Activated CD4-positive, alpha-beta T cell treated with anti-CD3 and anti-CD28 coated beads for 24 hours (primary cell): ENCODE measurements at places on chromosomes 4 and X.

- no peak for DNase-seq
Observed at GRCh38 chr4:15652191-15652590, 3.0 kb downstream of the FBXL5 start.

GRCh38 chr4:177175473-177175872 is 134.2 kb upstream of the NEIL3 start:
- no peak for DNase-seq

DNA sequence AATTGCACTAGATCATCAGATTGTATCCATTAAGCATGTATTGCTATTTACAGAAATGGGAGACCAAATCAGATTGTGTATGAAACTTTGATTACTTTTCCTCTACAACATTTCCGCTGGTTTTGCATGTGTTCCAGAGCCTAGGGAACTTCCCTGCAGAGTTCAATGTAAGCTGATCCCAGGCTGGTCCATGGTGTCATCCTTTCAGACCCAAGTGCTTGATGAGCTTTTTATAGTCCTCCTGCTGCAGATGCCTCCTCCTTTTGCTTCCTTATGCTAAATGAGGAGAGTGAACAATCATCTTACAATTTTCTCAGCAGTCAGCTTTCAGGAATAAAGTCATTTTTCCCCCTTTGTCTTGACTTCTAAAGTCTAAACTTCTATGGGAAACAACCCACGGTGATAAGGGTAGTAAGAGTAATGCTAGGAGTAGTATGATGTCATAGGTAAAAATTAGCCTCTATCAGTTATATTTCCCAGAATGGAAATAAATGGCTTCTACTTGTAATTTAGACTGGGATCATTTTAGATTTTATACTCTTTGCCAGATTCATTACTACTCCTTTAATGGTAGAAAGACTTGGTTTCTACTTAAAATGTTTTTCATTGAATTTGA is 55.1 kb upstream of the SLC4A4 start:
- no peak for DNase-seq

DNA sequence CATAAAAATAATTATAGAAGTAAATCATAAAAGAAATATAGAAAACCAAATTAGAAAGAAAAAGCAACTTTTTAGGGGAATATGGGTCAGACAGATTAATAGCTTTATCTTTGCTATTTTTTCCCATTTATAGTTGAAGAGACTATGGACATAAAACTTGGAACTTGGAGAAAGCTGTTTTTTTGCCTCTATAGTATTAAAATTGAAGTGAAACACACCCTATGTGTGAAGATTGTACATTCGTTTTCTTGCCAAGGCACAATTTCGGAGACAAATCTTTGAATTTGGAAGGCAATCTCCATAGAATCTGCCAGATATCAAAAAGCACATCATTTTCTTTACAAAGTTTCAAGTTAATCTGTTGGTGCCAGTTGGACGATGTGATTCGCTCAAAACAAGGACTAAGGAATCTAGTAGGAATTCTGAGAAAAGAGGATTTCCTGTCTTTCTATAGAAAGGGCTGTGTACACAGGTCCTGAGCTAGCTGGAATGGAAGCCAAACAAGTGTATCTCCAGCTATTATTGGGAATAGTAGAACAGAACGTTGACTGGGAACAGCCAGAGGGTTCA is 156.3 kb downstream of the SLC7A11 start:
- no peak for DNase-seq

DNA sequence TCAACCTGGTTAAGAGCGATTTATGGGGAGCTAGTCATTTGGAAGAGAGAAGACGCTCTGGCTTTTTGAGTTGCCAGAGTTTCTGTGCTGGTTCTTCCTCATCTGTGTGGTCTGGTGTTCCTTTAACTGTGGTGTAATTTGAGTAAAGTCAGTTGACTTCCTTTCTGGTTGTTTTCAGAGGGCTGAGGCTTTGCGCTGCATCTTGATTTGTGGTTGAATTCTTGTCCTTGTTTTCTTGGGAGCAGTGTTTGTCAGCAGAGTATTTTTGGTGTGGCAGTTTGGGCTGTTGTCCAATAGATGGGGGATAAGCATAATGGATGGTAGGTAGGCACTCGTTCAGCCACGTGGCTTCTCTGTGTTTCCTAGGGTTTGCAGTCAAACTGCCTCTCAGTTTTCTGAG is 2143.2 kb upstream of the TENM3 start:
- DNase-seq: no peak

- DNase-seq: no peak
Observed at GRCh38 chrX:14295426-14295825, 233.9 kb upstream of the GLRA2 start.

DNA sequence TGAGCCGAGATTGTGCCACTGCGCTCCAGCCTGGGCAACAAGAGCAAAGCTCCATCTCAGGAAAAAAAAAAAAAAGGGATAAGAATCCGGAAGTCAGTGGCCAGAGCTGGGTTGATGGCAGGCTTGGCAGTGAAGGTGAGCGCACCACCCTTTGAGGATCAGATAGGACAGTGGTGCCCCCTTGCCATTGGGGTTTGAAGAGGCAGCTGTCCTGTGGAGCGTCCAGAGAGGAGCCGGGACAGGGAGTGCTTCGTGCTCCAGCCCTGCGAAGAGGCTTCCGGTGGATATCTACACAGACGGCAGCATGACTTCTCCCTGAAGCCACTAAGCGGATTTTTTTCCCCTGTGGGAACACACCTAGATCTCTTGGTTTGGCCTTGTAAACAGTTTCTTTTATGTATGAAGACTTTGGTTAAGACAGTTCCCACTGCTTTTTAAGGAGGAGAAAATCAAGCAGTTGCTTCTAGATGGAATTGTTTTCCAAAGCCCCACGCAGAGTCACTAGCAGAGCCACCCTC is 6.5 kb downstream of the TBC1D14 start:
- DNase-seq: no peak

- no peak for DNase-seq
Observed at GRCh38 chrX:136034668-136035067, 49.4 kb downstream of the SLC9A6 start.

DNA sequence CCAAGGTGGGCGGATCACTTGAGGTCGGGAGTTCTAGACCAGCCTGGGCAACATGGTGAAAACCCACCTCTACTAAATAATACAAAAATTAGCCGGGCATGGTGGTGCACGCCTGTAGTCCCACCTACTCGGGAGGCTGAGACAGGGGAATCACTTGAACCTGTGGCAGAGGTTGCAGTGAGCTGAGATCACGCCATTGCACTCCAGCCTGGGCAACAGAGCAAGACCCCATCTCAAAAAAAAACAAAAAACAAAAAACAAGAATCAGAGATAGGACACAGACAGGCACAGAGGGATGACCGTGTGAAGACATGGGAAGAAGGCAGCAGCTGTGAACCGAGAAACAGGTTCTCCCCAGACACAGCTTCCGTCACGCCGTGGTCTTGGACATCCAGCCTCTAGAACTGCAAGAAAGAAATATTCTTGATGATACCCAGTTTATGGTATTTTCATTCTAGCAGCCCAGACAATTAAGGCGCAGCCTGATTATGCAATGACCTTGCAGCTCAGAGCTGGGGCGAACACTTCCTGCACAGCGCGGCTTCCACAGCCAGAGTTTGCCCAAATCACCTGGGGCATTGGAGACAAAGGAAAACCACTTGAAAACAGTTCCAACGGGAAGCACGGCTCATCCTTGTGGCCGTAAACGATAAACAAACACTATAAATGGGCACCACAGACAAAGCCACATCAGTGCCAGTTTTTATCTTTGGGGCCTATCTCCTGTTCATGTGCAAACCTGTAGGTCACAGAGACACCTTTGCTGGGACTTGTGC is 4.2 kb upstream of the ARSD start:
- DNase-seq: no peak

DNA sequence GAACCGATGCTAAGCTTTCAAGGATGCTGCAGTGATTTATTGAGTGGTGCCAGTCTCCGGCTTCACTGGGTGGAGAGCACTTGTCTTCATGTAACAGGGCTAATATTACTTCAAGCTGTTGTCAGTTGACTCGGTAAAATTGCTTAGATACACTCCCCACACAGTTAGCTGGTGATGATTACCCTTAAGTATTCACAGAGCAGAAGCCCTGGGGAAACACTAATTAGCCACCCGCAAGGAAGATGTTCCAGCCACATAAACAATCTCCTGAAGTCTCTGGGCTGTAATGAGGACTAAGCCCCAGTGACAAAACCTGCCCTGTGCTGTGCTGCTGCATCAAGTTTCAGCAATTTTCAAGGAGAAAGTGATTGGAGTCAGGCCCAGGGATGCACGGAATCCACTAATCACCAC is 37.3 kb upstream of the GK2 start:
- DNase-seq: no peak

DNA sequence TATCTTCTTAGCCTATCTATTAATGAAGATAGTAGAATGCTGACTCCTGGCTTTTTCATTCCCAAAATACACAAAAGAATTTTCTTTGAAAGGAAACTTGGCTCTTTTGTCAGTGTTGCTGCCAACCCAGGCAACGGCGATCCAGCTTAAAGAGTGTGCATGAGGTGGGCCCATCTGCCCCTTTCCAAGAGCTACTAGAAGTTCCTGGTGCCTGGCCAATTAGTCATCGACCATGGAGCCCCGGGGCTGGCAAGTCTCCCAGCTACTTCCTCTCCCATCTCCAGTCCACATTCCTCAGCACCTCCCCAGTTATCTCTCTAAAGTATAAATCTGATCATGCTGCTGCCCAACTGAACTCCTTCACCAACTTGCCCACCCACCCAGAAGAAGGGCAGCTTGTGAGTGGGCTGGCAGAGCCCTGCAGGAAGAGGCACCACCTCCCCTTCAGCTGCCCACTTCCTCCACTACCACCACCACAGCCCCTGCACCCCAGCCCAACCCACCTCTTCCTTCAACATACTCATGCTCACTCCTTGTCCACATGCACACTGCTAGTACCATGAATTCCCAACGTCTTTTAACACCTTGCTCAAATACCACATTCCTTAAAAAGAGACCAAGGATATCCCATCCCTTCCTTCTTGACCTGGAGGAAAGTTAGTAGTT is 158.2 kb upstream of the MAP3K15 start:
- no peak for DNase-seq

DNA sequence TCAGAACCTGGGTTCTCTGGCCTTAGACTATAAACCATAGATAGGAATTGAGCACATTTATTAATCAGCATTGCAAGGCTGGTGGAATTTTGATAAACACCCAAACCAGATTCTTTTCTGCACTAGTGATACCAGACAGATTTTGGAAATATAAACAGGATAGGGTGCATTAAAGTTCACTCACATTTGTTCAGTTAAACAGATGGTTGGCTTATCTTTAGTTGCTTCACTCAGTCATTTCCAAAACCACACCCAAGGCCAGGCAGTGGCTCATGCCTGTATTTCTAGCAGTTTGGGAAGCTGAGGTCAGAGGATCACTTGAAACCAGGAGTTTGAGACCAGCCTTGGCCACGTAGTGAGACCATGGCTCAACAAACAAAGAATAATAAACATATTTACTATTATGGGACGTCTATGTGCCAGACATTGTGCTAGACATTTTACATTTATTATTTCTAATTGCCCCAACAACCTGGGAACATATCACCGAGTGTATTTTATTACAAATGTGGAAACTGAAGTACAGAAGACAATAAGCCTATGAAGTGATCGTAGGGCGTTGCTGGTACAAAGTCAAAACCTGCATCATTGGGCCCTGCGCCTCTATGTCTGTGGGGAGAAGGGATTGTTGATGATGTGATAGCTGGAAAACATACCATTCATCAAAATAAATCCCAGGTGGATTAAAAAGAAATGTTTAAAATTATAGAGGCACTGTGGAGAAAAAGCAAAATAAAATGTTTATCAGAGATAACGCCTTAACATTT is 15.0 kb downstream of the ADD1 start:
- no peak for DNase-seq

- no peak for DNase-seq
Observed at GRCh38 chrX:23732704-23733103, 10.4 kb downstream of the ACOT9 start.

DNA sequence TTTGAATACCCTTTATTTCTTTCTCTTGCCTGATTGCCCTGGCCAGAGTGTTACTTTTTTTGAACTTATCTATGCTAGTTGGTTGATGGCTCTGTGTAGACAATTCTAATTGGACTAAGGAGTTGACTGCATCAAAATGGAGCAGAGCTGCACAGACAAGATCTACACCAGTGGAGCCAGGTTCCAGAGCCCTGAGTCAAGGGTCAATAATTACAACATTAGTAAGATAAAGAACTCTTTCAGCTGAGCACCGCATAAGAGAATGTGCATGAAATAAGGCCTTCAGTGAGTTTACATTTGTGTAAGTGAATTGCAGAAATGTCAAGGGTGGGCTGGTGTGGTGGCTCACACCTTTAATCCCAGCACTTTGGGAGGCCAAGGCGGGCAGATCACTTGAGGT is 599.7 kb upstream of the TENM3 start:
- no peak for DNase-seq

- DNase-seq: no peak
Observed at GRCh38 chrX:103878466-103879122, 46.5 kb upstream of the RAB9B start.

- DNase-seq: no peak
Observed at GRCh38 chrX:1809581-1809980, 194.7 kb downstream of the ASMT start.

GRCh38 chrX:139187738-139188137 is 342.8 kb upstream of the F9 start:
- no peak for DNase-seq

GRCh38 chrX:33086886-33087285 is 124.5 kb downstream of the DMD start:
- no peak for DNase-seq

- no peak for DNase-seq
Observed at GRCh38 chr4:93748373-93749291, 79.9 kb upstream of the ATOH1 start.

DNA sequence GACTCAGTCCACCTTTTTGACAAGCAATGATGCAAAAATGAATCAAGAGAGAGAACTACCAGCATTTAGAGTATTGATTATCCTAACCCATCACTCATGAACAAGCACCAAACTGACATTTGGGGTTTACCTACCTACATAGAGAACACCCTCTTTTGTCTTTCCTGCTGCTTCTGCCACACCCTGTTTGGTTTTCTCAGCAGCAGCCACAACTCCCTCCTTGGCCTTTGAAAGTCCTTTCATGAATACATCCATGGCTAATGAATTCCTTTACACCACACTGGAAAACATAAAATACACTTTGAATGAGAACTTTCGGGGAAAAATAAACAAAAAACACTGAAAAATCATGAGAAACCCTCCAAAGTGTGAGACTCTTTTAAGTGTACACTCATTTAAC is 1.5 kb downstream of the SNCA start:
- no peak for DNase-seq

- no peak for DNase-seq
Observed at GRCh38 chr4:24858026-24858425, 54.8 kb downstream of the CCDC149 start.

- no peak for DNase-seq
Observed at GRCh38 chr4:79678472-79679202, 270.6 kb upstream of the GK2 start.

- DNase-seq: no peak
Observed at GRCh38 chrX:78710171-78710570, 37.3 kb upstream of the LPAR4 start.

- no peak for DNase-seq
Observed at GRCh38 chr4:44016570-44017421, 431.8 kb downstream of the KCTD8 start.

- DNase-seq: no peak
Observed at GRCh38 chr4:173121076-173121561, 47.5 kb upstream of the GALNT7 start.
